ENCODE measurements at places on chromosomes 5 and 9.

GRCh38 chr9:4581861-4582565 lies 80.1 kb upstream of the PLPP6 start:
- no peak for DNase-seq

- no peak for DNase-seq
These were observed 29.1 kb downstream of the MTX3 start for GRCh38 chr5:79961716-79962574.

DNA sequence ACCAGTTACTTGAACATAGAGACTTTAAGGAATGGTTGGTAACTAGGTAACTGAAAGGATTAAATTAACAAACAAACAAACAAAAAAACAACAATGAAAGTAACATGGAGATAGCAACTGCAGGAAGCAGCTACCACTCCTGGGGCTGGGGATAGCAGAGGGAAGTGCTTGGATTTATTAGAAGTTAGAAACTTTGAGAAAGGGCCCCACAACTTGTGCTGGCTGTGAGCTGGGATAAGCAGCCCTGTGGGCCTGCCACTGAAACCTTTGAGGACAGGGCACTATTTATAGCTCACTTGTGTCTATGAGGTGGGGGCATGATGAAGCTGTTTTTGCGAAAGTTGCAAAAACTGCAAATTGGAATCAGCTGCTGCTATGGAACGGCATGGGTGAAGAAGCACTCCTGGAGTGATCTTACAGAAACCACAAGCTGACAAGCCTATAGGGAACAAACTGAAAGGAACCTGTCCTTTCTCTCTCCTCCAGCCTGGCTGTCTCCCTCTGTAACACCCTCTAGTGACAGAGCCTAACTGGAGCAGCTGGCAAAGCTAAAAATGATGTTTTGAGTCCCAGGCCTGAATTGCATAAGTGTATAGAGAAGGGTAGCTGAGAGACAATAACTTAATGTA lies 91.4 kb upstream of the RANBP6 start:
- no peak for DNase-seq

GRCh38 chr5:96752341-96753016 lies 55.3 kb downstream of the ERAP1 start:
- DNase-seq, result peak; percentile 56

- DNase-seq, result no peak
These were observed 215.2 kb downstream of the TLE1 start for GRCh38 chr9:81474125-81474524.

GRCh38 chr5:142248853-142249462 lies 75.9 kb downstream of the SPRY4 start:
- no peak for DNase-seq

GRCh38 chr5:168848569-168848968 lies 269.4 kb upstream of the PANK3 start:
- DNase-seq, result no peak

GRCh38 chr9:119758241-119758640 lies 389.0 kb upstream of the BRINP1 start:
- DNase-seq, result no peak

DNA sequence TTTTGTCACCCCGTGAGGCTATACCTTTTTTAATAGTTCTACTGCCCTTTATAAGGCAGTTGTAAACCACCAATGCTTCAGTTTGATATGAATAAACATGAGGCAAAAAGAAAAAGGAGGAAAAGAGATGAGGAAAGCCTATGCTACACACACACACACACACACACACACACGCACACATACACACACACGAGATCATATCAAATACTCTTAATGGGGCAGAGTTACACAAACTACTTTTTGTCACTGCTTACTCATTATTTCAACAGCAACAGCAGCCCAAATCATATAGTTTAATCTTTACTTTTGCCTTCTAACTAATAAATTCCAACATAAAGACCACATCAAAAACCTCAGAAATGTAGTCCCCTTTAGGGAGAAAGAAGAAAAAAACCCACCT lies 116.8 kb upstream of the PAM start:
- no peak for DNase-seq

- DNase-seq, result no peak
These were observed 14.3 kb upstream of the FREM1 start for GRCh38 chr9:14924230-14925219.

DNA sequence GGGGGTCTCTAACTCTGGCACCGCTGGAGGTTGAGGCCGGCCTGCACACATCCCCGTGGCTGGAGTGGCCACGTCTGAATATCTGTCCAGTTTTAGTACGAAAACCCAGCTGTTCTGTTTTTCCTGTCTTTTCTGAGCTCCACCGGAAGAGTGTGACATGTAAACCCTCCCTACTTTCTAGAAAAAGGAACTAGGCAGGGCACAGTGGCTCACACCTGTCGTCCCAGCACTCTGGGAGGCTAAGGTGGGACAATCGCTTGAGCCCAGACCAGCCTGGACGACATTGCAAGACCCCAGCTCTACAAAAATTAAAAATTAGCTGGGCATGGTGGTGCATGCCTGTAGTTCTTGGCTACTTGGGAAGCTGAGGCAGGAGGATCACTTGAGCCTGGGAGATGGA lies 8.2 kb upstream of the PHYKPL start:
- DNase-seq, result no peak

DNA sequence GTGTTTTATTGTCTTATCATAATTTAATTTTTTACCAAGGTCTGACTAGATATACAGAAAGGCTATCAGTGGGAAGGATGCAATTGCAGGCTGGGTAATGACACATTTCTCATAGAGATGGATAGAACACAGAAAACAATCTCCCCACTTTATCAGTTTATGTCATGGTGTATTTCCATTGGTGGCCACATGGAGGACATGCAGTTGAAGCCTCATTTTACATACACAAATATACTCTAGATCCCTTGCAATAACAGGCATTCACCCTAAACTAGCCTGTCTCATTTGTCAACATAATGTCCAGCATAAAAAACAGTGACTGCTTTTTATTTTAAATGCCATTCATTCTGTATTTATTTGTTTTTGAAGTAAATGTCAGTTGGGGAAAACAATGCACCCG lies 526.3 kb downstream of the GABRG2 start:
- DNase-seq, result no peak

DNA sequence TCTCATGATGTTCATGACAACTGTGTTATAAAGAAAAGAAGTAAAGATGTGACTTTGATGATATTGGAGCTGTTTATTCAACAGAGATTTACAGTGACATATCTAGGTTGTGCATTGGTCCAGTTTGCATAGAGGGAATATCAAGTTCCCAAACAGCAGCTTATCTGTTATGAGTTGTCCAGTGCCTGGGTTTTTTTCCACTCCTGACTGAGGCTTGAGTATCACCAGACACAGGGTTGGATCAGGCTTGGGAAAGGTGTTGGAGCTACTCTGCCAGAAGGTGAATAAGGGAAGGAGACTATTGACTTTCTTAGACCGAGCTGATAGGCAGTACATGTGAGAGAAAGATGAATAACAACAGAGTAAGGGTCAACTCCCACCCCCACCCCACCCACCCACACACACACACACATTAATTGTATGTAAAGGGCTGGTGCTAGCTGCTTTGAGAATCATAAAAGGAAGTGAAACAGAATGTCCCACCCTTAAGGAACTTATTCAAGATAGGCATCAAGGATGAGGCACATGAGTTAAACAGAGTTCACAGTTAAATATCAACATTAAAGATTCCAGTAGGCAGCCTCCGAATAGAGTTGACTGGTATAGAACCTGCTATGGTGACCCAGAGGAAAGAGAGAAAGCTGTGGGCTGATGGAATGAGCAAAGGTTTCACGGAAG lies 33.0 kb upstream of the RASGRF2 start:
- DNase-seq, result no peak

- DNase-seq, result no peak
These were observed 30.8 kb downstream of the GLRX start for GRCh38 chr5:95791751-95792150.

GRCh38 chr5:172065431-172066065 lies 59.1 kb upstream of the FBXW11 start:
- no peak for DNase-seq

GRCh38 chr5:90866333-90866732 lies 307.7 kb downstream of the ADGRV1 start:
- DNase-seq, result no peak

- no peak for DNase-seq
These were observed 121.5 kb downstream of the HMHB1 start for GRCh38 chr5:143933451-143933850.

- DNase-seq, result peak; percentile 56
These were observed 1.0 kb downstream of the FOXE1 start for GRCh38 chr9:97853844-97854695.

GRCh38 chr9:85004818-85005413 lies 335.4 kb downstream of the NTRK2 start:
- no peak for DNase-seq

DNA sequence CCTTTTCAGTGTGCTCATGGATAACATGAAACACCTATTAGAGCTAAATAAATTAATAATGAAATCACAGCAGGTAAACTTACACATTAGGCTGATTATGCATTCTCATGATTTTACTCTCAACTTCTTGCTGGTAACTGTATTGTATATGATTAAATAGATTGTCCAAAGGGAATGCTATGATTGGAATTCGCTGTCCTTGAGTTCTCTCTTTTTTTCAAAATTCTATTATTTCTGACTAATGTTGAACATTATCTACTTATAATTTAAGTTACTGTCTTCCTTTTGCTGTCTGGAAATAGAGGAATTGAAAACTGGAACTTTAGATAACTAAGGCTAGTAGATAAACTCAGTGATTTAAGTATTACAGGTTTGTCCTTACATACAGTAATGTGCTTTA lies 13.1 kb downstream of the CENPH start:
- DNase-seq, result no peak

GRCh38 chr5:56251918-56252553 lies 18.9 kb upstream of the ANKRD55 start:
- no peak for DNase-seq

DNA sequence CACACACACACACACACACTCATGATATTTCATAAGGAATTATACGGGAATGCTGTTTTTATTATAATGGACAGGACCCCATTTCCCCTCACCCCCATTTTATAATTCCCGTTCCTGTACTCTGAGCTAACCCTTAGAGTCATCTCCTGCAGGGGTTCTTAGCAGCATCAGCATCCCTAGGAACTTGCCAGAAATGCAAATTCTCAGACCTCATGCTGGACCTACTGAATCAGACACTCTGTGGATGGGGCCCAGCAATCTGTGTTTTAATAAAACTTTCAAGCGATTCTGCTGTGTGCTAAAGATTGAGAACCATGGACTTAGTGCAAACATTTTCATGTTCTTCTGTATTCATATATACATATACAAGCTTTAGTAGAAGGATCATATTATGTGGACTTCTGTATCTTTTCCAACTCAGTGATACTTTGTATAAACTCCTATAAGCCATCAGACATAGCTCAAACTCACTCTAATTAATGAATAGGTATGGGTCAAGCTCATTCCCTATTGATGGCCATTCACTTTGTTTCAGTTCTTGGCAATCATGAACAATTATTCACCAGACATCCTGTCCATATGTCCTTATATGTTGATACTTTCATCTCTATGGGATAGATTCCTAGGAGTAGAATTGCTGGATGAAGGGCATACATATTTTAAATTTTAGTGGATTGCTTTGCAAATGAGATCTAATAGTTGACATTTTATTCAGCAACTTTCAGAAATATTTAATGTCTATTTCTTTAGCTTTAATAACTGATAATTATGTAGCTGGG lies 65.5 kb downstream of the ARHGEF28 start:
- no peak for DNase-seq

DNA sequence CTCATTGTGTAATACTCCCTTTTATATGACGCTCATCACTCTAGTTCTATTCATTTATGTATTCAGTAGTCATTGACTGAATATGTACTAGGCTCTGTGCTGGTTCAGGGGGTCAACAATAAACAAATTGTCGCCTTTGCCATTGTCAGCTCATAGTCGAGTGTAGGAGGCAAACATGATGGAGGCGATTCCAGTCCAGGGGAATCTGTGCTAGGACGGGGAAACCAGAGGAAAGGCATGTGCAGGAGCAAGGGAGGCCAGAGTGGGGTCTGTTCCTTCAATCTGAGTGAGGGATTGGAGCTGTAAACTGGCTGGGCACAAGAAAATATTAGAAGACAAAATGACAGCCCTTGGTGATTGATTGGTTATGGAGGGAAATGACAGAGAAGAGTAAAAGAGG lies 83.9 kb downstream of the ANGPTL2 start:
- no peak for DNase-seq

GRCh38 chr5:11724940-11725339 lies 179.3 kb downstream of the CTNND2 start:
- DNase-seq, result no peak

DNA sequence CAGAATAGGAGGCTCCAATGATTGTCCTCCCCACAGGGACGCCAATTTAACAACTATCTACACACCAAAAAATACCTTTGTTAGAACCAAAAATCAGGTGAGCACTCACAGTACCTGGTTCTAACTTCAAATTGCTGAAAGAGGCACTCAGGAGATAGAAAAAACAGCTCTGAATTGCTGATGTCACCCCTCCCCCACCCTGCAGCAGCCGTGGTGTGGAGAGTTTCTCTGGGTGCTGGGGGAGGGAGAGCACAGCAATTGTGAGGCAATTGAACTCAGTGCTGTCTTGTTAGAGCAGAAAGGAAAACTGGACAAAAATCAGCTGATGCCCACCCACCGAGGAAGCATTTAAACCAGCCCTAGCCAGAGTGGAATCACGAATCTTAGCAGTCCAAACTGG lies 41.8 kb downstream of the TNFSF8 start:
- no peak for DNase-seq

DNA sequence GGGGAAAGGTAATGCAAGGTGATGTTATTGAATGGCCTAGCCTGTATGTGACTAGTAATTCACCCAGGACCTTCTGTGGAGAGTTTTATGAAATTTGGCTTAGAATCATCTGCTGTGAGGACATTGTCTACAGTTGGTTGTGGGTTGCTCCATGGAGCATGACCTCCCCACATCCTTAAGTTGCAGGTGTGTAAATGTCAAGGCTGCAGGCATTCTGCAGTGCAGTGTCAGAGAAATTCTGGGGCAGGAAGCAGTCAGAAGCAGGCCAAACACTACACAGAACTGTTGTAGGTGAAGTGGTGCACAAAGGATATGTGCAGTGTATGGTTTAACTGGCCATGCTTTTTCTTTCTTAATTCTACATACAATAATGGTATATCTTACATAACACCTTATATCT lies 588.3 kb downstream of the EBF1 start:
- no peak for DNase-seq

- no peak for DNase-seq
These were observed 49.3 kb downstream of the DNAJC21 start for GRCh38 chr5:34978681-34979080.

- DNase-seq, result peak; percentile 57
These were observed 185.3 kb downstream of the MAPKAP1 start for GRCh38 chr9:125521462-125522327.

GRCh38 chr5:111472096-111472495 lies 40.2 kb downstream of the STARD4 start:
- DNase-seq, result no peak
